SK-N-SH (cell line): ENCODE measurements at places on chromosomes 2 and 18. TPM values are rescaled to one million over a fixed set of nuclear protein-coding genes. Genes with fewer than 3 reads are reported as not detected.

Gene AP1S3
- polyA plus RNA-seq: 4.8 and 6.1 TPM in 2 replicates

Gene CCDC68
- not detected in 2 replicates for polyA plus RNA-seq

Gene CCDC74B
- polyA plus RNA-seq: 14.5 and 16.2 TPM in 2 replicates

DNA sequence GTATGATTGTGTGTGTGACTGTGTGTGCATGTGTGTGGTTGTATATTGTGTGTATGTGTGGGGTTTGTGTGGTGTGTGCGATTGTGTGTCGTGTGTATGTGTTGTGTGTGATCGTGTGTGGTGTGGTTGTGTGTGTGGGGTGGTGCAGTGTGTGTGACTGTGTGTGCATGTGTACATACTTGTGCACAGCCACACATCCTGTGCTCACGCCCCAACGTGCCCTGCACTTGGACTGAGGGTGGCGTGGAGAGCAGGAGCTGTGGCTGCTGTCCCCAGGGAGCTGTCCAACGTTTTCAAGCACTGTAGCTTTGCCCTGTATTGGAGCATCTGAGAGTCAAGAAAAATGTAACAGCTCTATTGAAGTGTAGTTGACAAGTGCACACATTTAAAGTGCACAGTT is 243.2 kb upstream of the HDAC4 start:
- no peak for DNase-seq

DNA sequence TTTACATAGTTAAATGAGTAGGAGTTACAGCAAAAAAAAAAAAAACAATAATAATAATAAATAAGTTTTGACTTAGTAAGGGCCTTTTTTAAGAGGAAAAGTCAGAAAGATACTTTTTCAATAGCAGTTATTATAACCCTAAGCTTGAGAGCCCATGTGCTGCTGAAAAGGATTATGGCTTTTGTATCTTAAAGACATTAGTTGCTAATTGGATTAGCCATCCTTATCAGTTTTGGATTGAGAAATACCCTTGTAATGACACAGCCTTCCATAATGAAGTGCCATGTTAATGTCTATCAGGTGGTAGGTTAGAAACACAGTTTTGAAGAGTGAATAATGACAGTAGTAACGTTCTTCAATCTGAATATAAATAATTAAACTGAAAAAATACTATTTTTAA is 554.0 kb downstream of the RIT2 start:
- DNase-seq: no peak

- DNase-seq: no peak
Observed at GRCh38 chr2:85585781-85586105, 1.5 kb downstream of the VAMP5 start.

GRCh38 chr18:66105016-66105415 is 354.2 kb downstream of the CDH7 start:
- no peak for DNase-seq

DNA sequence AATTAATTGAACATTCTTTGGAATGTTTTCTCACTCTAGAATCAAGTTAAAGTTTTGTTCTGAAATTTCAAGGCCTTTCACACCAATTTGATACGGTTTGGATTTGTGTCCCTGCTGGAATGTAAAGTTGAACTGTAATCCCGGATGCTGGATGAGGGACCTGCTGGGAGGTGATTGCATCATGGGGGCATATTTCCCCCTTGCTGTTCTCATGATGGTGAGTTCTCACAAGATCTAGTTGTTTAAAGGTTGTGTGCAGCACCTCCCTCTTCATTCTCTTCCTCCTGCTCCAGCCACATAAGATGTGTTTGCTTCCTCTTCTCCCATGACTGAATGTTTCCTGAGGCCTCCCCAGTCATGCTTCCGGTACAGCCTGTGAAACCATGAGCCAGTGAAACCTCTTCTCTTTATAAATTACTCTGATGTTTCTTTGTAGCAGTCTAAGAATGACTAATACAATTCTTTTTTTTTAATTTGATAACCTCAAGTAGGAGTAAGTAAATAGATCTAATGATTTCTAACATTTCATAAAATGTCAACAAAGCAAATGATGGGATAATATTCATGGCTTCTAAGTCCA is 144.2 kb upstream of the CDH7 start:
- no peak for DNase-seq

DNA sequence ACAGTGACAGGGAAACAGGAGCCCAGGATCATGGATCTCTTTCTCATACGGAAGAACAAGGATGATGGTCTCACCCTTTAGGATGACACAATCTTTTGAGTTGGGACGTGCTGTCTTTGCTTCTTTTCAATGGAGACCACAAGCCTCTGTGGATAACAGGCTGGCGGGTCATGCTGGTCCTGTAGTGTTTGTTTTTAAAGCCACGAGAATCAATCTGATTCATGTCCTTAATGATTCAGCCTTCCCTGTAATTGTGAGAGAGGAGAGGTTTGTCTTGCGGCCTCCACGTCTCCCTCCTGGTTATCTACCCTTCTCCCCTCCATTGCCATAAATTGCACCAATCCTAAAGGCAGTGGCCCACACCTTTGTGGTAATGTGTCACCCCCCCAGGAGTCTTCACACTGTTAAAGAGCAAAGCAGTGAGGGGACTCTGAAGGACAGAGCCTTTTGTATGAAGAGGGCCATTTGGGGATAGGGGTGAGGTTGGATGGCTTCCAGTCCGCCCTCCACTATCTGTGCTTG is 87.7 kb upstream of the TGFA start:
- DNase-seq: no peak

- DNase-seq: no peak
Observed at GRCh38 chr2:158127380-158127804, 25.7 kb downstream of the UPP2 start.

DNA sequence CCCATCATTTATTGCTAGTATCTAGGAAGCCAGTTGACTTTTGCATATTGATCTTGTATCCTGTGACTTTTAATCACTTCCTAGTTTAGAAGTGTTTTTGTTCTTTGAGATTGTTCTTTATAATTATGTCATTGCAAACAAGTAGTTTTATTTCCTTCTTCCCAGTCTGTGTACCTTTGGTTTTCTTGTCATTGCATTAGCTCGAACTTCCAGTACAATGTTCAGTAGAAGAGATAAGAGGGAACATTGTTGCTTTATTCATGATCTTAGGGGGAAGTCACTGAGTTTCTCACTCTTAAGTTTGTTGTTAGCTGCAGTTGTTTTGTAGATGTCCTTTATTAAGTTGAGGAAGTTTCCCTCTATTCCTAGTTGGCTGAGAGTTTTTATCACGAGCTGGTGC is 61.0 kb downstream of the TRAPPC12 start:
- DNase-seq: no peak

DNA sequence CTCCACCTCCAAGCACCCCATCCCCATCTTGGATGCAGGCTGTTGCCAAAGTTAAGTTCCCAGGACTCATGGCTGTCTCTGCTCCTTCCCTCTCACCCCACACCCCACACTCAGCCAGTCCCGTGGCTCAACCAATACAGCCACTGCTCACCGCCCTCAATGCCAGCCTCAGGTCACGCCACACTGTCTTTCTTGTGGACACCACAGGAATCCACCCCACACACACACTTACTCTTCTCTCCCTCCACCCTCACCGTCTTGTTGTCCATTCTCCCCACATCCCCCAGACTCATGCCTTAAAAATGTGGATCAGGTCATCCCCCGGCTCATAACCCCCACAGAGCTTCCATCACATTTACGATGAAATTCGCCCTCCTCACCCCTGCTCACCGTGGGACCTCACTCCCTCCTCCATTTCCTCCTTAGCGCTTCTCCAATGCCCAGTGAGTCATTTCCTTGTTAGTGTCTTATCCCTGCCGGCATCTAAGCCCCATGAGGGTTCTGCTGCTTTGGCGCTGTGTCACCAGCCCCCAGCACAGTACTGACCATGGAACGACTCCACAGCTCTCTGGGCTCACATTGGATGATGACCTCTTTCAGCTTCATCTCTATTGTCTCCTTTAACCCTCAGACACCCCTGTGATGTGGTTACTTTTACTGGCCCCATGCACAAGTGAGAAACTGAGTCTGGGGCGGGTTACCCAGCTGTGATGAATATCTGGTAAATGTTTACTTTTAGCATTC is 13.8 kb downstream of the MLPH start:
- DNase-seq: peak; percentile 41
